ENCODE measurements at places on chromosomes 13 and 19.
A peak's percentile ranks its signal among the peaks of the same experiment; 100 is the strongest.

DNA sequence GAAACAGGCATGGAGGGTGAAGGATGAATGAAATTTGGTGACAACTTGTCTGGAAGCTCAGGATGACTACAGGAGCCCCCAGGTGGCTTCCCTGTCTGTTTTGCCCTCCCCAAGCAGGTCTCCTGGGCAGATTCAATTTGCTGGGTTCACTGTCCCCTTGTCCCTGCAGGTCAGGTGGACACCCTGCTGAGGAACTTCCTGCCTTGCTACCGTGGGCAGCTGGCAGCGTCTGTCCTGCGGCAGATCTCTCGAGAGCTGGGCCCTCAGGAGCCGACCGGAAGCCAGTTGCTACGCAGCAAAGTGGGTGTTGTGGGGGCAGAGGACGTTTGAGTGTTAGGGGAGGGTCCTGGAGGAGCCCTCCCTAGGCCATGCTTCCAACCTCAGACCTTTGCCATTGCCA, 19.1 kb downstream of the PGLS start:
- DNase-seq: no peak

DNA sequence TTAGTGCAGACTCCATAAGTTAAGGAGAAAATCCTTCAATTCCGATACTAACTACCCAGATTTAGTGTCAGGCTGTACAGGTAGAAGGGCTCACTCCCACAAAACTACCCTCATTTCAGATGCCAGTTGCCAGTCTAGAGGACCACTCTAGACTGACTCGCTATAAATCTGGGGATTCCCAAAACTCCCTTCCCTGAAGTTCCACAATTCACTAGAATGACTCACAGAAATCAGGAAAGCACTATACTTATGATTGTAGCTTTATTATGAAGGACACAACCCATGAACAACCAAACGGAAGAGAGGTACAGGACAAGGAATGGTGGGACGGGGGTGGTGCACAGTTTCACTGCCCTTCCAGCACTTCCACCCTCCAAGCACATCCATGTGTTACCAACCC, 321.2 kb downstream of the DIAPH3 start:
- DNase-seq: no peak

DNA sequence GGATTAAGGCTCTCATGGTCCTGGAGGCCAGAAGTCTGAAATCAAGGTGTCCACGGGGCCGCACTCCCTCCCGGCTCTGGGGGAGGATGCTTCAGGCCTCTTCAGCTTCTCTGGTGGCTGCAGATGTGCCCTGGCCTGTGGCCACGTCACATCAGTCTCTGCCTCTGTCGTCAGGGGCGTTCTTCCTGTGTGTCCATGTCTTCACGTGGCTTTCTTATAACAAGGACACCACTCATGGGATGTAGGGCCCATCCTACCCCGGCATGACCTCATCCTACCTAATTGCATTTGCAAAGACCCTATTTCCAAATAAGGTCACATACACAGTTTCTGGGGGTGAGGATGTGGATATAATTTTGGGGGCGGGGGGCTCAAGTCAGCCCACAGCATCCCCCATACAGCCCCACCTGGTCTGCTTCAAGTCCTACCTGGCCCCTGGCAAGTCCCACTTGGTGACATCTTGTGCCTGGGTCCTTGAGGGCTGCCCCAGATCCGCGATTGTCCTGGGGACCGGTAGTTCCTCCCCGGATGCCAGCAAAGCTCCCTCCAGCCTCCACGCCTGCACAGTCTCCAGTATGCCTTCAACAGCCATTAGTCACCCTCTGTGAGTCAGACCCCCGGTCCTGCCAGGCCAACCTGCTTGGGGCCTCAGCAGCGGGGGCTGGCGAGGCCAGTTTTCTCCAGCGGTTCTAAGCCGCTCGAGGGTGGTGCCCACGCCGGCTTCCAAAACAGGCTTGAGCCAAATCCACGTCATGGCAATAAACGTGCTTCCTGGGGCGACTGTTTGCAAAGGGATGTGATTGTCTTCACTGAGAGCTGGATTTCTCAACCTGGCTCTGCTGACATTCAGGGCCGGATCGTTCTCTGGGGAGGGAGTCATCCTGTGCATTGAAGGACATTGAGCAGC, 32.2 kb downstream of the MYO9B start:
- DNase-seq: peak; percentile 89

DNA sequence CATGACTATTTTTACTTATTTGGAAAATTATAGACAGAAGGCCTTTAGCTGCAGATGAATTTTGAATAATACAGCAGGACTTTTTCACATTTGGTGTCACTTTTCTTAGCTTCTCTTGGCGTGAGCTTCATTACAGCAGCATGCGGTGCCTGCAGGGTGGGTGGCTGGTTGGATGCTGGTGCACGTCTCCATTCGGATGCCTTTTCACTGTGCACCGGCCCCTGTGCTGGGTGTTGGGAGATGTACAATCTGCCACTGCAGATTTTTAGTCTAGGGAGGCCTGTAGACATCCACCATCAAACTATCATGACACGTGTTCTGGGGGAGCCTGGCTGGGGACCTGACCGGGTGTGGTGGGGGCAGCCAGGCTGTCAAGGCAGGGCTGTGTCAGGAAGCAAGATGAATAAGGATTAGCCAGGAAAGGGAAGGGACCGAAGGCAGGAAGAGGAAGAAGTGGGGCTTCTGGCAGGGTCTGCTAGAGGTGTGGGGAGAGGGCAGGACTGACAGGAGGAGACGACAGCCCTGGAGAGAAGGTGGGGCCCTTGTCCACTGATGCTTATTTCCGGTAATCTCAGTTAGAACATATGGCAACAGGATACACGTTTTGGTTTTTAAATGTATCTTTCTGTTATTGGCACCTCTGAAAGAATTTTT, 88.8 kb downstream of the ARHGEF7 start:
- DNase-seq: no peak

DNA sequence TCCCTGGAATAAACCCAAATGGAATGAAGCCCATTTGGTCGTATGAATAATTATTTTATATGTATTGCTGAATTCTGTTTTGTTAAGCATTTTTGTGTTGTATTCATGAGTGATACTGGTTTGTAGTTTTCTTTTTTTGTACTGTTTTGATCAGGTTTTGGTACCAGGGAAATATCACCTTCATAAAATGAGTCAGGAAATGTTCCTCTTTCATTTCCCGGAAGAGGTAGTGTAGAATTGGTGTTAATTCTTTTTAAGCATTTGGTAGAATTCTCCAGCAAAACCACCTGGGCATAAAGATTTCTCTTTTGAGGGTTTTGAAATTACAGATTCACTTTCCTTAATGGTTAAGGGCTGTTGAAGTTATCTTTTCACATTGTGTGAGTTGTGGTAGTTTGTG, 13.3 kb downstream of the SPATA13 start:
- no peak for DNase-seq

GRCh38 chr19:22595918-22596341, 38.2 kb upstream of the ZNF492 start:
- no peak for DNase-seq

DNA sequence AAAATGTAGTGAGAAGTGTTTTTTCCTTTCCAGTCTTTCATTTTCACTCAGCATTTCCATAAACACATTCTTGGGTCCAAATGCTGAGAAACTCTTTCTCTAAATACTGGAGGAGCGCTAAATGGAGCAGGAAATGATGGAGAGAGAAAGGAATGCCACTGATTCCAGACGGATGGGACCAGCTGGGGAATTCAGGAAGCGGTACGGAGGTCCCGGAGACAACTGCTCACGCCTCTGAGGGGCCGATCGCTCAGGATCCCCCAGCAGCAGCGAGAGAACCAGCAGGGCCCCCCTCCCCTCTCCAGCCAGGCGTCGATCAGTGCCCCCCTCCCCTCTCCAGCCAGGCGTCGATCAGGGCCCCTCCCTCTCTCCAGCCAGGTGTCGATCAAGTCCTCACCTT, 13.2 kb downstream of the RASA3 start:
- peak; percentile 83 for DNase-seq

DNA sequence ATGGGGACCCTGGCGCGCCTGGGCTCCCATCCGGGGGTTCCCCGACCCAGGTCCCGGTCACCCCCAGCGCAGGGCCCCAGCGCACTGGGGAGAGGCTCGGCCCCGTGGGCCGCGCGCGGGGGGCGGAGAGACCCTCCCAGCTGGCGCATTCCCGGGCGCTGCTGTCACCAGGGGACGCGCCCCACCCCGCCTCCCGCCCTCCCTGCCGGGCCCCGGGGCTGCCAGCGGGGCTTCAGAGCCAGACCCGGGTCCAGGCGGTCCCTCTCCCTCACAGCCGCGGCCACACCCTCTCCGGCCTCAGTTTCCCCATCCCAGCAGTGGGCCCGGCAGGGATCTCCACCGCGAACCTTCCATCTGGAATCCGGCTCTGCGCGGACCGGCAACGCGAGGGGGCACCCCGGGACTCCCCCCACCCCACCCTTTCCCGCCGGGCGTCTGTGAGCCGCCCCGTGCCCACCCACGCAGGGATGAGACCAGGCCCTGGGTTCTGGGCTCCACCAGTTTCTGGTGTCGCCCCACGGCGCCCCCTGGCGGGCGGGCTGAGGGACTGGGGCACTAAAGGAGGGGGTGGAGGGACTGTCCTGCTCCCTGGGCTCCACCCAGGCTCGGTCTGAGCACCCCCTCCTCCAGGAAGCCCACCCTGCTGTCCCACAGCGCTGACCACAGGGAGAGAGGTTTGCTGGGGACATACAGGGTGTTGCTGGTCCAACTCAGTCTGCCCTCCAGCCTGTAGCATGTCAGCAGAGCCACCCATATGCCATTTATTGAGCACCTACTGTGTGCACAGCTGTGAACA, 878 bp upstream of the ADAMTSL5 start:
- DNase-seq: peak; percentile 4

DNA sequence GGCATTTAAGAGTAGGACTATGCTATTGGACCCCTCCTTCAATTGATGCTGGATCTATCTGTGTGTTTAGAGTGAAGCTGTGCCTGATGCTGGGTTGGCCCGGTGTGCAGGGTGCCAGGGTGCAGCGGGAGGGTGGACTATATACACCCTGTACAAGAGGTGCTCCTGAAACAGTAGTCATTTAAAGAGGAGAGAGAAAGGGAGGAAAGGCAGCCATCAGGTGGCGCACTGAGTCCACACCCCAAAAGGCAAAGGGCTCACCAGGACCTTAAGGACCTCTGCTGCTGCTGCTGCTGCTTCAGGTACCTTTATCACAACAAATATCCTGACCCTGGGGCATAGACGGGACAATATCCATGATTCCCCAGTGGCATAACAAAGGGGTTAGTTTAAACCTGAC, 39.4 kb downstream of the ZNF136 start:
- DNase-seq: no peak

DNA sequence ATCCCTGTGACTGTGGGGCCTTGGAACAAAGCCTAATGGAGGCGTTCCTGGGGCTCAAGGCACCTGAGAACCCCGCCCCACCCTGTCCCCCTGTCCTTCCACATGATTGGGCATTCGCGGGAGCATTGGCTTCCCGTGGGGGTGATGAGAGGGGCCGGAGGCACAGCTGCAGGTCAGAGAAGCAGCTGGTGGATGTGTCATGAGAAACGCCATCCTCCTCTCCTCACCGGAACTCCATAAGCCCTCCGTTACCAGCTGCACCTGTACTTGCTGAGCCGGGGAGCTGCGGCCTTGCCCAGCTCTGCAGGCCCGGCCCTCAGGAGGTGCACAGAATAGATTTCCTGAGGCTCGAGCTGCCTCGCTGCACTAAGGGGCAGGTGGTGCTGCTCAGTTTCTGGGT, 42.0 kb downstream of the CAPN12 start:
- DNase-seq: no peak

GRCh38 chr13:50831512-50831911, 12.0 kb downstream of the DLEU7 start:
- DNase-seq: no peak

- no peak for DNase-seq
Measured at GRCh38 chr19:5772416-5772815, 12.1 kb downstream of the PRR22 start.

Data from non-pigmented ciliary epithelial cell (primary cell).